ENCODE measurements at places on chromosomes 7 and 10.

DNA sequence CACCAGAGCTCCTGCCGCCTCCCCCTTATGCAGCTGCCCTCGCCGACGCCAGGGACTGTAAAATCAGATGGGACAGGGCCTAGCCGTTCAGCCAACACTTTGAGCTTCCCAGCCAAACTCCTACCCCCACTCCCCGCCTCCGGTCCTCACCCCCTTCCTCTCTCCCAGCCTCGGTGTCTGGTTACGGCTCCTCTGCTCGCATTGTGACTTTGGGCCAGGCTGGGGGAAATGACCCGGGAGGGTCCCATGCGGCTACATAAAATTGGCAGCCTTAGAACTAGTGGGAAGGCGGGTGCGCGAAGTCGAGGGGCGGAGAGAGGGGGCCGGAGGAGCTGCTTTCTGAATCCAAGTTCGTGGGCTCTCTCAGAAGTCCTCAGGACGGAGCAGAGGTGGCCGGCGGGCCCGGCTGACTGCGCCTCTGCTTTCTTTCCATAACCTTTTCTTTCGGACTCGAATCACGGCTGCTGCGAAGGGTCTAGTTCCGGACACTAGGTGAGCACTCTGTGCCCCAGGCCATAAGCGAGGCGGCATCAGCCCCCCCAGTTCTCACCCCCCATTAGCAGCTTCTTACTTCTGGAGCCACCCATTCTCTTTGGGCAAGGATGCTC is at the start of gene KAZALD1:
TSS of gene KAZALD1 (plus strand) at position 366 of the 608 bp plus-strand sequence. CDS start 604 bp downstream, outside the sequence.
- DNase-seq, result peak; percentile 48

GRCh38 chr7:42247301-42247700 is 10.3 kb upstream of the GLI3 start:
- no peak for DNase-seq

- DNase-seq, result no peak
Measured at GRCh38 chr7:45099891-45100760, 11.4 kb upstream of the NACAD start.

DNA sequence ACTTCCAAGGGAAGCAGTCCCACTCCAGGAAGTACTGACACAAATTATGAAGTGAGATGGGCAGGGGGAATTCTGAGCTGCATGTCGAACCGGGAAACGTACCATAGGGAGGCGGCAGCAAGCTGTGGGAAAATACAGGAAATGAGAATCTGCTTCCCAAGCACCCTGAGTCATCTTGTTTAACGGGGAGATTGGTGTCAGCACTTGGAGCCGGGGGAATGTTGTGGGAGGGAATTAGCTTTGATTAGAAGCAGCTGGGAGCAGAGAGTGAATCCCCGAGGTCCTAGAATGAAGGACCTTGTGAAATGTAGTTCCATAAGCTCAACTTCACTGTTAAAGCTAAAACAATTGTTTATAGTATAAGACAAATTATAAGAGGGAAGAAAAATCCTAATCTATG is 141.4 kb upstream of the PRKCQ start:
- no peak for DNase-seq

DNA sequence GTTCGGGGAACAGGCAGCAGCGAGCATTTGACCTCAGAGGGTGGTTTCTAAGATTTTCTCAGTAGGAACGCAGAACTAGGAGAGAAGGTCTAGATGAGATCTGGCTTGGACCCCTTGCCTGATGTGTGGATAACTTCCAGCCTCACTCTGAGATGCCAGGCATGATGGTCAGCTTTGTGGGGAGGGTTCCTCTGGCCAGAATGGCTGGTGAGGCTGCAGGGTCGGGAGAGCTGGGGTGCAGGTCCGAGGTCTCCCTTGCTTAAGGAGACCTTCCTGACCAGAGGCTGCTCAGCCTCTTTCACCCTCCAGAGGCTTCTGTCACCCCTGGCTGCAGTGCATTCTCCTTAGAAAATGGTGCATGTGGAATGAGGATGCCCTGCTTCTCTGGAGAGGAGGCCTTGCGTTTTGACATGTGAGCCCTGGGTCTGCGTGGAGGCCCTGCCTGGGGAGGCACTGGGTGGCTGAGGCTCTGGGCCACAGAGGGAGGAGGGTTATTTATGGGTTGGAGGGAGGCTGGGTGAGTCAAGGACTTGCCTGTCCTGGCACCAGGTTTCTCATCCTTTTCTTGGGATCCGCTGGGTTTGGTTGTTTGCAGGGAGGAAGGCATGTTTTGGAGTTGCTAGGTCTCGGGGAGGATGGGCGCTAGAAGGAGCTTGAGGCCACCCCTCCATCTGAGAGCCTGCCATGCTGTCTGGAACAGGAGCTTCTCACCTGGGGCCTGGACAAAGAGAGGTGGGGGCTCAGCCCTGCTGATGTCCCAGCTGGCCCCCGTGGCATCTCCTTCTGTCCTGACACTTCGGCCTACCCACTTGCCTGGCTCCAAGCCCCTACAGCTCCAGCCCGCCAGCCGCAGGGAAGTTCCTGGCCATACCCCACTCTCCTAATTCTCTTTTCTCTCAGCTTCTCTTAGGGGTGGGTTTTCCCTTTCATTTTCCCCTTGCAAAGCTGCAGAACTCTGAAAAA is 3.9 kb downstream of the FAM241B start:
- no peak for DNase-seq

DNA sequence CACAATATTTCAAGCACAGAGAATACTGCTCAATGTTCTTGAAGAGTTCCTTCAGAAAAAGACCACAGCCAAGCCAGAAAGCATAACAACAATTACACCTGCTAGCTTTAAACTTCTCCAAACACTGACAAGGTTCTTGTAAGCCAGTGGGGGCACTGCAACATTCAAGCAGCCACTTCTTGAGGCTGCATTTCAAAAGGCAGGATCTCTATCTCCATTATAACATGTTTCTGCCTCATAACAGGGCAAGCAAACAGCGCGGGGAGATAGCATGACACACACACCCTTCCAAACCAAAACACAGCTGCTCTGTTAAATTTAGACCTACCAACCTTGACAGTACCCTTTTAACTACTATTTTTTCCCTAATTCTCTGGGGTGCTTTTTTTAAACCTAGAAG is 30.8 kb downstream of the CHCHD3 start:
- DNase-seq, result no peak

GRCh38 chr7:51316262-51316665 is 345 bp downstream of the COBL start:
- DNase-seq, result peak; percentile 76
